ENCODE measurements at places on chromosomes 3 and 15. TPM values are rescaled to one million over a fixed set of nuclear protein-coding genes. Genes with fewer than 3 reads are reported as not detected.

MKRN2 gene
- 21.5 TPM for polyA plus RNA-seq

ZNF80 gene
- 0.04 TPM for polyA plus RNA-seq

ADAMTSL3 gene
- not detected for polyA plus RNA-seq

SERF2 gene
- 821 TPM for polyA plus RNA-seq

GOLGA8R gene
- 1.9 TPM for polyA plus RNA-seq

GABRR3 gene
- polyA plus RNA-seq = not detected

RFX7 gene
- 6.6 TPM for polyA plus RNA-seq

PLS1 gene
- 0.13 TPM for polyA plus RNA-seq

ITIH3 gene
- not detected for polyA plus RNA-seq
